Progenitor cell of endocrine pancreas (in vitro differentiated cells): ENCODE measurements at places on chromosomes 13 and 19. TPM values are rescaled to one million over a fixed set of nuclear protein-coding genes. Genes with fewer than 3 reads are reported as not detected.

- no peak for DNase-seq
Measured at GRCh38 chr13:44210525-44210924, 163.1 kb upstream of the SERP2 start.

- no peak for DNase-seq
Measured at GRCh38 chr13:62185631-62186255, 770.1 kb upstream of the PCDH20 start.

- DNase-seq, result no peak
Measured at GRCh38 chr19:38944981-38945506, 14.3 kb downstream of the MRPS12 start.

The PCP2 gene
- total RNA-seq, result 1.0 and 2.0 TPM in 2 replicates

The IGSF23 gene
- total RNA-seq, result 0.67 and 1.7 TPM in 2 replicates

DNA sequence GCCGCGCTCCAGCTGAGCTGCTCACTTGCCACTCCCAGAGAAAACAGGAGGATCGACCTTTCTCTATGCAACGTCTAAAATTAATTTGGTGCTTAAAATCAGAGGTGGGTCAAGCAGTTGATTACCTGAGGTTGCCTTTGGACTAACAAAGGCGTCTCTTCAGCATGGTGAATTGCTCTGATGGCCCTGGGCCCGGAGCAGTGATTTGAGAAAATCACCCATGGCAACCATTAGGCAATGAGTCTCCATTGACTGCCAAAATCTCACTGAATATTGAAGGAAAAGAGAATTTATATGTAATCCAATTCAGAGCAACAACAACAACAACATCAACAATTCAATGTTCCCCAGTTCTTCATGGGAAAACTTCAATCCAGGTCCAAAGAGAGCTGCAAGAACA, 61.8 kb downstream of the IRS2 start:
- DNase-seq, result no peak

The MBD3L3 gene
- not detected in 2 replicates for total RNA-seq

- DNase-seq, result no peak
Measured at GRCh38 chr13:67217880-67218279, 12.3 kb downstream of the PCDH9 start.

DNA sequence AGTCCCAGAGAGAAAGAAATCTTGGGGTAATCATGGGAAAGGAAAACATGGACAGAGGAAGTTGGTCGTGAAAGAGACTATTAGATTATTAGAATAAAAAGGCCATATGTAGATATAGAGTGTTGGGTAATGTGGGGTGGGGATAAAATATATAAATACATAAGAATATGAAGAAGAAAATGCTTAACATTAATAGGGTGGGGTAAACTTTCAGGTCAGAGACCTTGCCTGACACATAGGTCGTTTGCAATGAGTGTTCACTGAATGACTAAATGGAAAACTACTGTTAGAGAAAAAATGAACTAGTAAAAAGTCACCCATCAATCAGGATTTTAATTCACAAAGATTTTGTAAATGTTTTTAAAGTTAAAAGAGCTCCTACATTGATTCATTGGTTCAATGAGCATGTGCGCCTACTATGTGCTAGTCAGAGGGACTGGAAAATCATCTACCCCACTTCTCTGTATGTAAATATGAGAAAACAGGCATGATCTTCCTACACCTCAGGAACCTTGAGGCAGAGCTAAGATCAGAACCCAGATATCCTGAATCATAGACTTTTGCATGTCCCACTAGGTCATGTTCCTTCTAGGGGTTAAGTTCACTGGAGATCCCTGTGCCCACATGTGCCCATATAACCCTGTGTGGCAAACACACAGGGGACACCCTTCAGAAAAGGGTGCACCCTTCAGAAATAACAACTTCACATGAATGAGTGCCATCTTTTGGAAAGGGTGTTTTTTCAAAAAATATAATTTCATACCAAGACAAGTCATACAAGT, 24.6 kb upstream of the KLF12 start:
- no peak for DNase-seq

GRCh38 chr13:75961911-75962310, 325.8 kb downstream of the LMO7 start:
- no peak for DNase-seq

The B3GNT3 gene
- total RNA-seq, result 0.13 TPM in 1 of 2 replicates, not detected in the other

The FGF14 gene
- 4.6 and 5.0 TPM in 2 replicates for total RNA-seq

The HIF3A gene
- total RNA-seq, result 31.1 and 37.6 TPM in 2 replicates

GRCh38 chr13:95323930-95324662, 22.8 kb upstream of the ABCC4 start:
- DNase-seq, result no peak

DNA sequence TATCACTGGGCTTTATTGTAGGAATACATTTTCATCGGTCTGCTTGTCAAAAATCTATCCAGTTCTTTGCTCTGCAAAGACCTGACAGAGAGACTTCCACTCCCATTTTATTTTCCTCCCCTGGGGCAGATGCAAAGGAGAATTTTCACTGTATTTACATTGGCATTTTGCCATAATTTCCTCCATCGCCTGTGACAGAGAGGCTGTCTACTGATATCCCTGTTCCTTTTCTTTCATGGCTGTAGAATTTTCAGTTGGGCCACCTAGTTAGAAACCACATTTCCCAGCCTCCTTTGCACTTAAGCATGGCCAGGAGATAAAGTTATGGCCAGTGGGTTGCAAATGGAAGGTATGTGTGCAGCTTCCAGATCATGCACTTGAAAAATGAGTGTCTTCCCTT, 89.3 kb downstream of the NUFIP1 start:
- DNase-seq, result no peak

DNA sequence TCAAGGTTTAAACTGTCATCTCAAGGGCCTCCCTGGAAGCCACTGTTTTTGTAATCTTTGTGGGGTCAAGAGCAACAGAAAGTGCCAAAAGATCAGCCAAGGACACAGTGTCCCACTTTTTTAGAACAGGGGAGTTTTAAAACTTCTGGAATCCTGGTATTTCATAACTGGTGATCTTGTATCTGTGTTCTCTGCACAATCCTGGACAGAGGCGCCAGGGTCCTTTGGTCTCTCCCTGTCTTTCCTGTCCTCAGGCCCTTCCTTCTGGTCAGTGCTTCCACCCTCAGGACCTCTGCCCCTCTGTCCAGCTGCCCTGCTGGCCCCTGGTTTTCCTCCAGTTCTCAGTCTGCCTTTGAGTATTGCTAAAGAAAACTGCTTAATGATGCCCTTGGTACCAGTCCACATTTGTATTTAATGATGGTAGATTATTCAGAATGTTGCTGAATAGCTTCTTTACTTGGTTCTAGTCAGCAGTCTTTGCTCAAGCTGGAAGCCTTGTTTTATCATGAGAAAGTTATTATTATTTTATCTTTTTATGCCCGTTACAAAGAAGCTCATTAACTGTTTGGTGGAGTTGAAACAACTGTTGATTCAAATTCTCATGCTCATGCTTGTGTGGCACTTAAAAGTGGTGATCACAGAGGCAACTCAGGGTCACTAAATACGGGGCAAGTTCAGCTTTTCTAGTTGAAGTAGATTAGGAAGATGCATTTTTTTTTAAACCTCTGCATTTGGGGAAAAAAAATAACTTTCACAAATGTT, 47.5 kb downstream of the WASF3 start:
- DNase-seq, result no peak

DNA sequence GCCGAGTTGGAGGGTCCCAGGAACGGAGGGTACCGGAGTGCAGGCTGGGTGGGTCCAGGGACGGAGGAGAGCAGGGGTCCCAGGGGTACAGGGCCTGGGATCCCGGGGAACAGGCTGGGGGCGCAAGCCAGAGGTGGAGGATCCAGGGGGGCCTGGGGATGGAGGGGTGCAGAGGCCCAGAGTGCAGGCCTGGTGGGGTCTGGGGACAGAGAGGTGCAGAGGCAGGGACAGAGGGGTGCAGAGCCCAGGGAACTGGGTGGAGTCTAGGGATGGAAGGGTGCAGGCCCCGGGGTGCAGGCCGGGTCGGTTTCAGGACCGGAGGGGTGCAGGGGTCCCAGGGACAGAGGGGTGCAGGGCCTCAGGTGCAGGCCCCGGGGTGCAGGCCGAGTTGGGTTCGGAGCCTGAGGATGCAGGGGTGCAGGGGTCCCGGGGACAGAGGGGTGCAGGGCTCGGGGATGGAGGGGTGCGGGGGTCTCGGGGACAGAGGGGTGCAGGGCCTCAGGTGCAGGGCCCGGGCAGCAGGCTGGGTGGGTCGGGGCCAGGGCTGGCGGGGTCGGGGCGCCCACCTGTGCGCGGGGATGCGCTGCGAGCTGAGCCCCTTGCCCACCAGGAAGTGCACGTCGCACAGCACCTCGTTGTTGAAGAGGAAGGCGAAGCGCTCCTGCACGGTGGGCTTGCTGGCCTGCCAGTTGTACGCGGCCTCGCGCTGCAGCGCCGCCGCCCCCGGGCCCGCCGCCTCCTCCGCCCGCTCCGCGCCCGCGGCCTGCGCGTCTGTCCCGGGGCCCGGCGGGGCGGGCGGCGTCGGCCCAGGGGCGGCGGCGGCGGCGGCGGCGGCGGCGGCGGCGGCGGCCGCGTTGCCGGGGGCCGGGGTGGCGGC, 545 bp downstream of the BTBD2 start:
- no peak for DNase-seq

DNA sequence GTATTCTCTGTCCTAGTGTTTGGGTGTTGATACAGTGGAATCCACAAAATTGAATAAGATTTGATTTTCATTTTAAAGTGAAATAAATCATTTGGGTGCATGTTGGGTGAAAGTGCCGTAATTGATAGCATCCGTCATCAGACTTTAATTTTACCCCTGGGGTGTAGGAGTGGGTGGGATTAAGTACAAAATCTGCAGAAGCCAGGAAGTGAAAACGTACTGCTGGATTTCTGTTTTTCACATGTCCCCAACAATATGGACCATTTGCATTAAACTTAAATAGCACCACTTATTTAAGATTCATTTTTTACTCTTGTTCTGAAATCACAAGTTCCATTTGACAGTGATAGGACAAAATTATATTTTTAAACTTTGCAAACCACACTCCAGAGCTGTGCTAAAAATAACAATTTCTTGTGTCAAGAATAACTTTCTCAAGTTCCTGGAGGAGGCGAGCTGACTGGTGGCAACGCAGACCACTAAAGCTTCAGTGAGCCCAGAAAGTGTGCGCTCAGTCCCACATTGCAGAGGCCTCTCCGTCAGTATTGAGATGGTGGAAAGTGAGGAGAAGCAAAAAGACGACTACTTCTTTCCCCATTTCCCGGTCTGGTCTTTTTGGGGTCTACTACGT, 71.3 kb downstream of the ARHGEF7 start:
- DNase-seq, result no peak

- no peak for DNase-seq
Measured at GRCh38 chr13:21974741-21975140, 303.9 kb downstream of the FGF9 start.

GRCh38 chr13:69857183-69857821, 250.3 kb upstream of the ATXN8OS start:
- no peak for DNase-seq

The ANKRD24 gene
- total RNA-seq, result 0.89 and 1.6 TPM in 2 replicates

- DNase-seq, result no peak
Measured at GRCh38 chr13:24688950-24689349, 8.7 kb downstream of the ATP12A start.

- DNase-seq, result no peak
Measured at GRCh38 chr13:47258384-47258783, 361.5 kb upstream of the HTR2A start.

GRCh38 chr13:109840893-109841287, 54.5 kb upstream of the IRS2 start:
- DNase-seq, result no peak

GRCh38 chr13:37241786-37242185, 136.3 kb upstream of the CSNK1A1L start:
- DNase-seq, result no peak

The ARHGAP33 gene
- 46.3 and 54.3 TPM in 2 replicates for total RNA-seq
